Astrocyte of the hippocampus (primary cell): ENCODE measurements at places on chromosomes 7 and 10.

- no peak for DNase-seq
Measured at GRCh38 chr10:1142596-1142995, 86.4 kb downstream of the WDR37 start.

GRCh38 chr7:39921506-39922175, 28.4 kb upstream of the CDK13 start:
- DNase-seq, result no peak

GRCh38 chr10:103854686-103855391, 537 bp downstream of the SH3PXD2A start:
- DNase-seq, result peak; percentile 57

GRCh38 chr7:114460021-114460420, 45.4 kb downstream of the FOXP2 start:
- no peak for DNase-seq

DNA sequence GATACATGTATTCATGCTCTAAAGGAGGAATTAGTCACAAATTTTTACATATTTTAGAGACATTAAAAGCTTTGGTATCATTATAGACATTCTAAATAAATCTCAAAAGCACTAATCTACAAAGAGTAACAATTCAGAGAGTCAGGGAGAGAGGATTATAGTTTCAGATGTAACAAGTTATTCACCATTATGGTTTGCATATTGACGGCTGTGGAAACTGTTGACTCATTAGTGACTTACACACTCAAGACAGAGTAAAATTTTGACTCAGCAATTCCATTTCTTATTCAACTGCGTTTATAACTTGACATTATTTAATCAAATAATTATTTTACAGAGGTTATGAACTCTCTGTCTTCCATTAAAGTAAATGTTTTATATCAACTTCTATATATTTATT, 95.4 kb upstream of the SEMA3C start:
- no peak for DNase-seq

GRCh38 chr10:19843487-19843886, 27.3 kb downstream of the PLXDC2 start:
- peak; percentile 63 for DNase-seq

DNA sequence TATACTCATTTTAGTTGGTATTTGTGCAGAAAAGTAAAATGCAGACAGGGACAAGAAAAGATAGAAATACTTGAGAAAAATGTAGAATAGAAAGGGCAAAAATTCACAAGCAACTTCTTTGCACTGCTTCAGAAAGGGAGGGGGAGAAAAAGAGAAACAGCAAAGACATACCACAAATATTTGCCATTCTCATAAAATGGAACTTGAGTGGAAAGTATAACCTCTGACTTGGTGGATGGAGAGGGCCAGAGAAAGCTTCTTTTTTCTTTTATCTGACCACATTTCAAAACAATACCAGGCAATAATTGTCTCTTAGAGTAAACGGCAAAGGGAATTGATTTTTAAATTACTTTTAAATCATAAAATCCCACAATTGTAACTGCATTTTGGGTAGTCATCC, 35.8 kb upstream of the TRUB1 start:
- peak; percentile 49 for DNase-seq
